ENCODE measurements at places on chromosomes 3 and 15. TPM values are rescaled to one million over a fixed set of nuclear protein-coding genes. Genes with fewer than 3 reads are reported as not detected.

The GNB4 gene
- 34.7 TPM for total RNA-seq

- H3K4me3 ChIP-seq, result no peak overlapping the region
- DNase-seq, result no peak
- no peaks in the 10 kb centered on the region for H3K4me1 ChIP-seq
- no peak overlapping the region for H3K27ac ChIP-seq
- H3K36me3 ChIP-seq, result no peaks in the 10 kb centered on the region
These were observed 181.5 kb upstream of the LPP start for GRCh38 chr3:187972454-187972853.

- no peak for DNase-seq
- no peaks in the 10 kb centered on the region for H3K36me3 ChIP-seq
- no peak overlapping the region for H3K4me3 ChIP-seq
- H3K4me1 ChIP-seq, result peaks cover 27% of the 10 kb centered on the region
These were observed 12.5 kb downstream of the RASA2 start for GRCh38 chr3:141499284-141499683.

DNA sequence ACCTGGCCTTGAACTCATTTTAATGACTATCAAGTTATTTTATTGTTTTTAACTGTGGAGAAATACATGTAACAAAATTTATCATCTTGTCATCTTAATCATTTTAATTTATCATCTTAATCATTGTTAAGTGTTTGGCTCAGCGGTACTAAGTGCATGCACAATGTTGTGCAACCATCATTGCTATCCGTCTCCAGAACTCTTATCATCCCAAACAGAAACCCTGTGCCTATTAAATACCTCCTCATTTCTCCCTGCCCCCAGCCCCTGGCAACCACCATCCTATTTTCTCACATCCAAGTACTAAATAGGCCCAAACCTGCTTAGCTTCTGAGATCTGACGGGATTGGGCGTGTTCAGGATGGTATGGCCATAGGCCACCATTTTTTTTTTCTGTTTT is 51.5 kb upstream of the UBP1 start:
- no peaks in the 10 kb centered on the region for H3K4me1 ChIP-seq
- no peaks in the 10 kb centered on the region for H3K27me3 ChIP-seq
- DNase-seq, result no peak
- no peak overlapping the region for H3K4me3 ChIP-seq

The APOD gene
- 4,664 TPM for total RNA-seq

DNA sequence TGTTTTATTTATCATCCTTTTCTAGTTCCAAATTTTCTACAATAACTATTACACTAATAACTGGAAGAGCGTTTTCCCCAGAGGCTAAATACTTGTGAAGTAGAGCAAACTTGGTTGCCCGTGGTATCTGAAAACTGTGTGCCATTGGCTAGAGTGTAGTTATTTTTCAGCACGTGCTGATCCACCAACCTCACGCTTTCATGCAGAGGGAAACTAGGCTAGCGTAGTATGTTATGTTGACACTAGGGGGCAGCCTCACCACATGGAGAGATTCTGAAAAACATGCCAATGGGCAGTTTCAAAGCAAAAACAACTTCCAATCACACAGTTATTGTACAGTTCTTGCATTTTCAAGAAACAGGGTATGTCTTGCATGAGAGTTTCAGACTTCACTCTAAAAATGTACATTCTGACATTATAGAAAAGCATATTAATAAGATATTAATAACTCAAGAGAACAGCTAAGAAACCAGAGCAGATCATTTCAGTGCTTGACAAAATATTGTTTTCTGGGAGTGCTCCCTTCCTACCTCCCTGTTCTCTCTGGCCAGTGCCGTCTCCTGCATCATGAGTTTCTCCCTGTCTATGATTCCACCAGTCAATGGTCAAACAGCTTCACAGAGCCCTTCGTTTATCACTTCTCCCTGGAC is 39.7 kb downstream of the SPATA12 start:
- H3K4me3 ChIP-seq, result no peak overlapping the region
- H3K27me3 ChIP-seq, result no peaks in the 10 kb centered on the region
- H3K36me3 ChIP-seq, result no peaks in the 10 kb centered on the region

- H3K27ac ChIP-seq, result no peak overlapping the region
- DNase-seq, result no peak
These were observed 94.6 kb upstream of the CTDSPL start for GRCh38 chr3:37766797-37767776.

- H3K27me3 ChIP-seq, result no peaks in the 10 kb centered on the region
- no peak overlapping the region for H3K4me3 ChIP-seq
- H3K4me1 ChIP-seq, result peaks cover 29% of the 10 kb centered on the region
These were observed 238.7 kb upstream of the HES1 start for GRCh38 chr3:193897288-193897687.

- no peak overlapping the region for H3K4me3 ChIP-seq
- DNase-seq, result no peak
- H3K27ac ChIP-seq, result no peak overlapping the region
These were observed 7.8 kb upstream of the SLCO3A1 start for GRCh38 chr15:91845720-91846119.

The PLXNA1 gene
- total RNA-seq, result 51.3 TPM
